ENCODE measurements at places on chromosomes 7 and 10. TPM values are rescaled to one million over a fixed set of nuclear protein-coding genes. Genes with fewer than 3 reads are reported as not detected.

DNA sequence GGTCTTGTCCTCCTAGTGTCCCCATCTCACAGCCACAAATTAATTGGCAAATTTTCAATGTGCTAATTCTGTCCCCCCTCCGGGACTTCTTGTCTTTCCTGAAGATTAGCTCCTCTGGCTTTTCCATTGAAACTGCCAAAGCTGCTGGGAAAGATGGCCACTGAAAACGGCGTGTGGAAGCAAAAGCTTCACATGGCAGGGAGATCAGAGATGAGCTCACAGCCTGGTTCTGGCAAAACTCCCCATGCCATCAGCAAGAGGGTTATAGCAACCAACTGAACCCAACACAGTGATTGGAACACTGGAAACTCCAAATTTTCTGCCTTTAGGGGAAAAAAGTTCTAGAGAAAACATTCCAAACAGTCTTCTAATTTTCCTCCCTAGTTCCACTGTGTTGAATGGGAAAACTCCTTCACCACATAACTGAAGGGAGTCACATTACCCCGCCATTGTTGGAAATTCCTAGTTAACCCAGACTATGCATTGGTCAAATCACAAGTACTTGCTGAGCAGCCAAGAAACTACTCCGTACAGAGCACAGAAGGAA, 37.0 kb downstream of the NRAP start:
- peak; percentile 32 for DNase-seq

MRC1 gene
- total RNA-seq: 8.7 TPM

DNA sequence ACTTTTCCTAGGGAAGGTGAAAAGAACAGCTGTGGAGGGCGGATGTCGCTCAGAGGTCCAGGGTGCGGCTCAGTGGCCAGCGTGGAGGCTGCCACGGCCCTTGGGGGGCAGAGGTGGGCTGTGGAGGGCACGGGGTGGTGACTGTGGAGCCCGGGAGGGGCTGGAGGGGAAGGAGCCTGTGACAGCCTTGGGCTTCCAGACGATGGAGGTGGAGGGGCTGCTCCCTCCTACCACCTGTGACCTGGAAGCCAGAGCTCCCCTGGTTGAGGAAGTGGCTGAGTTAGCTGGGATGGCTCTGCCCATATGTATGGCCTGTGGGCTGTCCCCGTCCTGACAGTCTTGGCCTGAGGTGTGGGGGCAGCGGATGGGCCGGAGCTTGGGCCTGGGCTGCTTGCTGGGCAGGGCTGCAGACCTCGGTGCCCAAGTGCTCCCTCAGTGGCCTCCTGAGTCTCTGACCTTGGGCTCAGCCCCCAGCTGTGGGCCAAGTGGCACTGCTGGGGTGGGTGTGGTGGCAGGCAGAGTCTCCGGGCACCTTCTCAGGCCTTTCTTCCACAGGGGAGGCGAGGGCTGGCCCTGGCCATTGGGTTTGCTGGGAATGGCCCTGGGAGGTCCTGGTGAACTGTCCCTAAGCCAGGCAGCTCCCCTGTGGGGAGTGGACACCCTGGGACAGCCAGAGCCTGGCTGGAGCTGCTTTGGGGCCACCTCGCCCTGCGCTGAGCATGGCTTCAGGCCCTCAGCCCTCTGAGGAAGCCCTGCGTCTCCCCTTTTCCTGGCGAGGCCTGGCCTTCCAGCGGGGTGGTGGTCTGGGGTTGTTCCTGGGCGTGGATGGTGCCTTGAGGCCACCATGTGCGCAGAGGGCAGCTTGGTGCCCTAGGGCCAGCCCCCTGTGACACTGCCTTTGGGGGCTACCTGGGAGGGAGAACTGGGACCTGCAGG, 3.9 kb downstream of the BRI3 start:
- no peak for DNase-seq

GRCh38 chr10:28312572-28312971, 9.7 kb upstream of the MPP7 start:
- no peak for DNase-seq

GRCh38 chr7:110854651-110855050, 236.3 kb upstream of the LRRN3 start:
- DNase-seq: no peak

PWWP2B gene
- 25.3 TPM for total RNA-seq

NAT16 gene
- total RNA-seq: not detected

DNA sequence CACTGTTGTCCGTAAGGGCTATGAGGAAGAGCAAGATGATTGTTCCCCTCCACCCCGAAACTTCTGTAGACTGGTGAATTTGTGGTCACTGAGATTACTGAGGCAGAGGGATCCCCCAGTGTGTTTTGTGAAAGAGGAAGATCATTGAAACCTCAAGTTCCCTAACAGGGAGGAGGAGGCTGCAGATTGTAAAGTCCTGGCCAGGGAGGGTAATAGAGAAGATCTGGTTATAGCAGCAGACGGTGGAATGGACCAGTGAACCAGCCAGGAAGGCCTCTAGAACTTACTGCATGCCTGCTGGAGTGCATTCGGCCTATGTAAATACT, 31.1 kb downstream of the LMTK2 start:
- no peak for DNase-seq

DNA sequence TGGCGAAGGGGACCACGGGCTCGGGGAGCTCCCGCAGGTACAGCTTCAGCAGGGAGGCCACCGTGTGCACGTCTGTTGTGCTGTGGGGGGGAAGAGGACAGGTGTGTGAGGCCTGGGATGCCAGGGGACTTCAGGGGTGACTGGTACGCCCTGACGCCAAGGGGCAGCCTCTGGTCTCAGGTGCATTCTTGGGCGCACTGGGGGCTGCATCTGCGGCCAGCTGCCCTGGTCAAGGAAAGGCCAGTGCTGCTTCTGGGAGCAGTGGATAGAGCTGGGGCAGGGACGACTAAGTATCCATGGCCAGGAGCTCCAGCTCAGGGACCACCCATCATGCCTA, 148.5 kb downstream of the MAPK8 start:
- DNase-seq: no peak

GRCh38 chr10:115844591-115844990, 428.4 kb downstream of the GFRA1 start:
- DNase-seq: no peak

DNA sequence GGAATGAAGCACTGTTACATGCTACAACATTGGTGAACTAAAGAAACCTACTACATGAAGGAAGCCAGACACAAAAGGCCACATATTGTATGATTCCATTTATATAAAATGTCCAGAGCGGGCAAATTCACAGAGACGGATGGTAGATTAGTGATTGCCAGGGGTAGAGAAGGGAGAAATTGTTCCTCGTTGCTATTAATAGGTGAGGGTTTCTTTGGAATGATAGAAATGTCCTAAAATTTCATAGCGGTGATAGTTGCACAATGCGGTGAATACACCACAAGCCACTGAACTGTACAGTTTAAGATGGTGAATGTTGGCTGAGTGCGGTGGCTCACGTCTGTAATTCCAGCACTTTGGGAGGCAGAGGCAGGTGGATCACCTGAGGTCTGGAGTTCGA, 29.0 kb downstream of the DENND2A start:
- no peak for DNase-seq

GRCh38 chr7:2431260-2431867, 28.0 kb downstream of the CHST12 start:
- DNase-seq: no peak

ANKRD30A gene
- total RNA-seq: not detected

- peak; percentile 9 for DNase-seq
Measured at GRCh38 chr7:139060695-139061237, 24.9 kb upstream of the ZC3HAV1L start.

DNA sequence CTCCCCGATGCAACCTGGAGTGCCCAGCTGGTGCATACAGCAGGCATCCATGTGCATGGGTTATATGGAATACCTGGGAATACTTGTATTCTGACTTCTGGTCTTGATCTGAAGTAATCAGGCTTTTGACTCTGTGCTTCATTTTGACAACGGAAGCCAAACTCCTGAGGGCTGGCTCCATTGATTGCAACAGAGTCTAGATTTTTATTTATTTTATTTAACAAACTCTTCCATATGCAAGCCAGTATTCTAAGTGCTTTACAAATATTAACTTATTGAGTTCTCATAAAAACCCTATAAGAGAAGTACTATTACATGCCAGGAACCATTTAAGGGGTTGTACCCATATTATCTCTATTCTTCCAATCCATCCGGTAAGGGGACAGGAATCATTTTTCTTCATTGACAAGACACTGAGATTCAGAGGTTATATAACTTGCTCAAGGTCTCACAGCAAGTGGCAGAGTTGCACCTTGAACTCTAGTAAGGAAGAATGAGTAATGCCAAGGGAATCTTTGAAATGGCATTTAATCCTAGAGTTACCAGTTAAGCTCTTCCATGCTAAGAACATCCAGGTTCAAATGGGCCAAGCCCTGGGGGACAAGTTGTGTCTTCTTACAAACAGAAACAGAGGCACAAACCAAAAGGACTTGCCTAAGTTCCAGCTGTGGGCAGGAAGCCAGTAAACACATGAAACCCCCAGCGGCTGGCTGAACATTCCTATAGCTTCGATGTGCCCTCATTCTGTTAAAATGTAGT, 241.0 kb downstream of the WDR11 start:
- no peak for DNase-seq

DNA sequence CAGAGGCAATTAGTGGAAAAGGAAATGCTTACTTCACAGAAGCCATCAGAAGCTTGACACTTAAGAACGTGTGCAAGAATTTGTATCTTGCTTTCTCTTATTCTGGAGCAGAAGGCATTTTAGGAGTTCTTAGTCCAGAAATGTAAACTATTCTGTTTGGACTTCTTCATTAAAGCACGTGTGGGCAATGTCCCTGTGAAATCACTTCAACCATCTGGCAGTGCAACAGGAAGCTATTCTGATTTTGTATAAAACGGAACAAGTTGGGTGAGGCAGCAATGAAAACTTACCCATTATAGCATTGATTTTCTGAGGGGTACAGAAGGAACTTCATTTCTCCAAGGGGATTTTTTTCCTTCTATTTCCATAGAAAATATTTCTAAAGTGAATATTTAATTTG, 21.3 kb upstream of the ARHGAP21 start:
- DNase-seq: no peak

GRCh38 chr7:70952311-70952710, 179.6 kb upstream of the GALNT17 start:
- no peak for DNase-seq

DNA sequence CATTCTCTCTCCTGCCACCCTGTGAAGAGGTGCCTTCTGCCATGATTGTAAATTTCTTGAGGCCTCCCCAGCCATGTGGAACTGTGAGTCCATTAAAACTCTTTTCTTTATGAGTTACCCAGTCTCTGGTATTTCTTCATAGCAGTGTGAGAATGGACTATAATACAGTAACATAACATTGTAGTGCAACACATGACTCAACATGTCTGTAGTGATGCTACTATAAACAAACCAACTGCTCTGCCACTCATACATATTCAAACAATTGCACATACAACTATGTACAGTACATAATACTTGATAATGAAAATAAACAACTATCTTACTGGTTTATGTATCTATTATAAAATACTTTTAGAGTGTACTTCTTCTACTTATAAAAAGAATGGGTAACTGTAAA, 7.1 kb downstream of the ATOH7 start:
- no peak for DNase-seq

LEP gene
- total RNA-seq: not detected

GRCh38 chr10:70856454-70856853, 31.9 kb downstream of the PCBD1 start:
- DNase-seq: no peak

VWA2 gene
- total RNA-seq: 7.3 TPM

ANXA8 gene
- 9.3 TPM for total RNA-seq

- no peak for DNase-seq
Measured at GRCh38 chr7:78103475-78103874, 304.9 kb downstream of the PHTF2 start.

Data from tongue (tissue), 3 donors.